ENCODE measurements at places on chromosomes 4 and X. TPM values are rescaled to one million over a fixed set of nuclear protein-coding genes. Genes with fewer than 3 reads are reported as not detected.

- DNase-seq = peak; percentile 59
Observed at GRCh38 chrX:68822641-68823410, 6.0 kb upstream of the EFNB1 start.

GRCh38 chrX:13786048-13786447 lies 30.8 kb downstream of the GPM6B start:
- no peak for DNase-seq

DNA sequence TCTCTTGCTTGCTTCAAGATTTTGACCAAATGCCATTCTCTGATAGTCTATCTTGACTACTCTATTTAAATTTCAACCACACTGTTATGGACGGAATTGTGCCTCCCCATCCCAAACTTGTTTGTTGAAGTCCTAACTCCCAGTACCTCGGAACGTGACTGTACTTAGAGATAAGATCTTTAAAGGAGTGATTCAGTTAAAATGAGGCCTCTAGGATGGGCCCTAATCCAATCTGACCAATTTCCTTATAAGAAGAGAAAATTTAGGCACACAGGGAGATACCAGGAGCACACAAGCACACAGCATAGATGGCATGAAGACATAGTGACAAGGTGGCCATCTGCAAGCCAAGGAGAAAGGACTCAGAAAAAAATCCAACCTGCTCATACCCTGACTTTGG lies 269.9 kb downstream of the KCNIP4 start:
- DNase-seq = no peak

DNA sequence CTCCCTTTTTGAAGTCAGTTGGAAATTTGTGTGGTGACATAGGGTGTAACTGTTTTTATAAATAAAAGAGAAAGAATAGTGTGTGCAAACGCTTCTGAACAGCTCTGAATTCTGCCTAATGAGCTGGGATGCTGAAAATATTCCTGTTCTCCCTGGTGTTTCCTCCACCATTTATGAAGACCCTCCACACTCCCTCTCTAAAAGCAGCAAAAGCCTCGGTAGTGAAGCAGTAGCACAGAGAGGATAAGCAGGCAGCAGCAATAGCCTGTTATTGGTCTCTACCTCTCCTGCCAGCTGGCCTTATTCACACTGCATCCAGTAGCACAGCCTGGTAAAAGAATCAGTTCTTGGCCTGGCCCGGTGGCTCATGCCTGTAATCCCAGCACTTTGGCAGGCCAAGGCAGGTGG lies 406.1 kb downstream of the IQCM start:
- DNase-seq = no peak

- no peak for DNase-seq
Observed at GRCh38 chrX:129480889-129481288, 42.4 kb downstream of the SMARCA1 start.

AVPR2 gene
- not detected for total RNA-seq

Data from fibroblast of lung (primary cell).